Stimulated activated CD4-positive, alpha-beta T cell treated with anti-CD3 and anti-CD28 coated beads, Interleukin-2, amount 100 ng/mL, for 4 hours (primary cell): ENCODE measurements at places on chromosomes 12 and 14.

DNA sequence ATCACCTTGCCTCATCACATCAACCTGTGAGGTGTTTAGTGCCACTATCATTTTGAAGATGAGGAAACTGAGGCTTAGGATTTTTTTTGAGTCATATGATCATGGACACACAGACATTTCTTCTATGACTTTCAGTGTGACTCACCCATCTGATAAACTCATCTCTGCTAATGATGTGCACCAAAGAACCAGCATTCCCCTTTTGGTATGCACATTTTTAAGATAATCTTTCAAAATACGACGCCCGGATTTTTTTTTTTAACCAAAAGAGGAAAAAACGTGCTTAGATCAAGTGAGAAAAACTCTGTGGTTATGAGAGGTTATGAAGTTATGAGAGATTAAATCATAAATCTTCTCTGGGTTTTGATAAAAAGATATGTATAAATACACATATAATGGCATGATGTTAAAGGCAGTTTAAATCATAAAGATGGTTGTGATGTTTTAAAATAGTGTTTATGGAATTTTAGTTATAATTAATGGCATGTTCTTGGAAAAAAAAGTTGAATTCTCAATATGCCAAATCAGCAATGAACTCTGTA lies 948.1 kb downstream of the TMTC2 start:
- no peak for DNase-seq

GRCh38 chr14:92484132-92484823 lies 29.3 kb upstream of the RIN3 start:
- DNase-seq = no peak

GRCh38 chr12:62250671-62251608 lies 9.3 kb upstream of the USP15 start:
- DNase-seq = no peak

- no peak for DNase-seq
These were observed 102.0 kb downstream of the HMGA2 start for GRCh38 chr12:65926119-65926908.

GRCh38 chr12:76866726-76867125 lies 12.1 kb downstream of the CSRP2 start:
- no peak for DNase-seq
